ENCODE measurements at places on chromosomes 5 and 9.
A peak's percentile ranks its signal among the peaks of the same experiment; 100 is the strongest.

- no peak for DNase-seq
Measured at GRCh38 chr9:123741214-123741613, 188.7 kb downstream of the DENND1A start.

GRCh38 chr5:83374547-83374946 lies 97.0 kb upstream of the VCAN start:
- DNase-seq = no peak

DNA sequence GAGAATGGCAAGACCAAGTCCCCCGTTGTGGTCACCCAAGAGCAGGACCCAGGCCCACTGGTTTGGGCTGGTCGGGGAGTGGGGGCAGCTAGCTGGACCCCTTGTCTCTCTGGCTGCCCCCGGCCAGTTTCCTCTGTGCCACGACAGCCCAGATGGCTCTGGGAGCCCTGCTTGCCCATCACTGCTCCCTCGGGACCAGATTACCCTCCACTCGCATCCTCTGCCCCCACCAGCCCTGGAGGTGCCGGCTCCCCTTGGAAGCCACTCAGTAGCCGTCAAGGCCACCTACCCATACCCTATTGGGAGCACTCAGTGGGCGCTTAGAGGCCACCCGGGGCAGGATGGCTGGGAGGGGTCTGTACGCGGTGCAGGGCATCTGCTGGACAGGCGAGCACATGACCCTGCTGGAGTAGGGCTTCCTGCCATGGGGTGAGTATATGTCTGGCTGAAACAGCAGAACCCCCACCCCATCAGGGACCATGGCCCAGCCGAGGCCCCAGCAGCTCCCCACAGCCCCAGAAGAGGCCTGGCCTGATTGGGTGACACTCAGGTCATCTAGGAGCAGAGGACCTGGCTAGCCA lies 70.0 kb downstream of the ZNF354C start:
- no peak for DNase-seq

DNA sequence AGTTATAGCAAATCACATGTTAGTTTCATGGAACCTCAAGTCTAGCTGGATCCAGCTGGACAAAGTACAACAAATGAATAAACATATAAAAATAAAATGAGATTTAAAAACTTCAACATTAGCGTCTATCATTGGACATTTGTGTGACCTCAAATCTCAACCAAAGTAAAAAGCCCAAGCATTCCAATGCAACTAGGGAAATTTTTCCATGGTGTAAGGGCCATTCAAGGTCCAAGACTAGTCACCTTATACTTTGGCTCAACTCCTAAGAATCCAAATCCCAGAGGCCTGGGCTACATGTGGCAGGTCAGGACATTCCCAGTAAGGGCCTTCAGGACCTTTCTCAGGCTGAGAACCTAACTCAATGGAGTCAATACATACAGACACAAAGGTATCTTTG lies 137.4 kb upstream of the DMAC1 start:
- no peak for DNase-seq

GRCh38 chr5:960551-960950 lies 48.1 kb upstream of the NKD2 start:
- DNase-seq = no peak

DNA sequence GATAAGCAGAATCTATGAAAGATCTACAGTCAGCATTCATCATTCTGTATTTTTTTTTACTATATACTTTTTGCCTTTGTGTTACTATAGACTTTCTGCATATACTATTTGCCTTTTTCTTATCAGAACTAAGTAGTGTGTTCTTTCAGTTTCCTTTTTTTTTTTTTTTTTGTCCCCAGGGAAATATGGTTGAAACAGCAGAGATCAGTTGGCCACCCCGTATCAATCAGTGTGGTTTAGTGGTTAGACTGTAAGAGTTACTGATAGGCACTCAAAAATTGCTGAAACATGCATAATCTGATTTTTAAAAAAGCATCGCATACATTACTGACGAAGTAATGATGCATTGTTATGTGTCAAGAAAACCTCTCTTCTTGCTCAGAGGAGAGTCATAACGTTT lies 990.8 kb upstream of the EDIL3 start:
- no peak for DNase-seq

- peak; percentile 11 for DNase-seq
Measured at GRCh38 chr5:154972476-154973080, 31.7 kb downstream of the MRPL22 start.

DNA sequence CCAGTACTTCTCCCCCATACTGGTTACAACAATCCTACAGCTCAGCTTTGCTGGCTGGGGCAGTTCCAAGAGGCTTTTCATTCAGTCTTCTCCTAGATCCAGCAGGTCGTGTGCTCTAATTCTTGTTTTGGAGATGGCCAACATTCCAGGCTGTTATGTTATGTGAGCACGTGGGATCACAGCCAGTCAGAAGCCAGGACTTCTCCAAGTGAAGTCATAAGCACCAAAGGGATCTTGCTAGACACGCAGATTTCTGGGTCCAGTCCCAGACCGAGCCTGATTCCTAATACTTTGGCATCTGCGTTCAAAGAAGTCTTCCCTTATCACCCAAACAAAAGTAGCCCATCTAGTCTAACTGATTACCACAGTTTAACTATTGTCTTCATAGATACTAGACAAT lies 1.4 kb upstream of the LARP1 start:
- DNase-seq = peak; percentile 49

- DNase-seq = no peak
Measured at GRCh38 chr9:88835772-88836171, 155.5 kb upstream of the S1PR3 start.

DNA sequence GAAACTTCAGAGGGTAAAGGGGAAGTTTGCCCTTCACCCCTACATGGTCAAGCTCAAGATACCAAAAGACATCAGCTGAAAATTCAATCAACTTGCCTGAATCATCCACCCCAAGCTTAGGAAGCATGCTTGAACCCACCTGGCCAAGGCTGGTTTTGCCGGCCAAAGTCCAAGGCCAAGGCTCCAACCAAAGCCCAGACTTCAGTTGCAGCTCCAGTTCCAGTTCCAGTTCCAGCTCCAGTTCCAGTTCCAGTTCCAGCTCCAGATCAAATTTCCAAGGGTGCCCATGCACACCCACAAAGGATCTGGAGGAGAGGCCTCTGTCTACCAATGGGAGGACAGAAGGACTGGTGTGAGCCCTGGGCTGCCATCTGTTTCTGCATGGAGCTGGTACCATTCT lies 4.6 kb upstream of the SERINC5 start:
- no peak for DNase-seq

GRCh38 chr5:141909212-141909611 lies 14.5 kb upstream of the DELE1 start:
- no peak for DNase-seq

DNA sequence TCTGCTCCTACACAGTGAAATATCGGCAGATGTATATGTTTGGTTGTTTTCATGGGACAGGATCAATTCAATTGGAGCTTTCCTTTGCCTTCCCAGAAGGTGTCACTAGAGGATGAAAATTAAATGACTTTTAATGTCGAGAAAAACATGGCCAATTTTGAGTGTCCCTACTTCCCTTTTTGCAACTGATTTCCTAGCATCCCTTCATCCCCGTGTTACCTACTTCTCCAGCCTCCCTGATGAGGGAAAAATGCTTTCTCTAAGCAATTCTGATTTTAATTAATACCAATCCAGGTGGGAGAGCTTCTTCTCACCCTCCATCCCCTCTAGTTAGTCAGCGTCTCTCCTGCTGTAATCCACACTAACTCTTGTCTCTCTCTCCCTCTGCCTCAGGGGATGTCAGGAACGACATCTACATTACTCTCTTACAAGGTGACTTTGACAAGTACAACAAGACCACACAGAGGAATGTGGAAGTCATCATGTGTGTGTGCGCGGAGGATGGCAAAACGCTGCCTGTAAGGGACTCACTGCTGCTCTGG lies 64.9 kb downstream of the DOCK2 start:
- DNase-seq = no peak

DNA sequence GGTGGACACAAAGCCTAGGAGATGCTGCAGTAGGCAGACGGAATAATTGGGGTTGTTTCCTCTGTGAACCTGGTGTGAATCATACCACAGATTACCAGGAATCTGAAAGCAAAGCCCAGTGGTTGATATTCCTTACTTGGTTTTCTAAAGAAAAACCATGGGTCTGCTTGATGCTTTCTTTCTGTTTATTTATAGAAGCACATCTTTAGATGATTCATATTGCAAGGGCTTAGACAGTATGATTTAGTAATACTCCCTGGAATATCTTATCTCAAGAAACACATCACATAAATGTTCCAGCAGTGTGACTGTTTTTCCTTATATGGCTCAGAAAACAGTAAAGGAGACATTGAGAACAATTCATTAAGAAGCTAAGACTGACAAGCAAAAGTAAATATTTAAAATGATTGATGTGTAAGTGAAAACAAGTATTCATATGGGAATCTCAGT lies 623.3 kb downstream of the RAB3C start:
- no peak for DNase-seq

GRCh38 chr5:121668635-121669034 lies 183.0 kb upstream of the FTMT start:
- no peak for DNase-seq

DNA sequence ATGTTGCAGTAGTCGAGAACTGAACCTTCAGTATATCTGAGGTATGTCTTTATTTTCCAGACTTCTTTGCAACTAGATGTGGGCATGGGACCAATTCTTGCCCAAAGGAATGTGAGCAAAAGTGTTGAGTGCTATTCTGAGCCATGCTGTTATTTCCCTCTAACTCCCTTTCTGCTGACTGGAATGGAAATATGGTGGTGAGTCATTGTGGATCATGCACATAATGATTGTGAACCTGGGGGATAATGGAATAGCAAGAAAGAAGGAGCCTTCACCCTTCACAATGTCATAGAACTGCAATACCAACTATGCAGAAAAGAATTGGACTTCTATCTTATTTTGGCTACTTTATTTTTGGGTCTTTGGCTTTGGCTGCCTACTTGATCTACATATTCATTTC lies 10.3 kb upstream of the DOCK2 start:
- no peak for DNase-seq

DNA sequence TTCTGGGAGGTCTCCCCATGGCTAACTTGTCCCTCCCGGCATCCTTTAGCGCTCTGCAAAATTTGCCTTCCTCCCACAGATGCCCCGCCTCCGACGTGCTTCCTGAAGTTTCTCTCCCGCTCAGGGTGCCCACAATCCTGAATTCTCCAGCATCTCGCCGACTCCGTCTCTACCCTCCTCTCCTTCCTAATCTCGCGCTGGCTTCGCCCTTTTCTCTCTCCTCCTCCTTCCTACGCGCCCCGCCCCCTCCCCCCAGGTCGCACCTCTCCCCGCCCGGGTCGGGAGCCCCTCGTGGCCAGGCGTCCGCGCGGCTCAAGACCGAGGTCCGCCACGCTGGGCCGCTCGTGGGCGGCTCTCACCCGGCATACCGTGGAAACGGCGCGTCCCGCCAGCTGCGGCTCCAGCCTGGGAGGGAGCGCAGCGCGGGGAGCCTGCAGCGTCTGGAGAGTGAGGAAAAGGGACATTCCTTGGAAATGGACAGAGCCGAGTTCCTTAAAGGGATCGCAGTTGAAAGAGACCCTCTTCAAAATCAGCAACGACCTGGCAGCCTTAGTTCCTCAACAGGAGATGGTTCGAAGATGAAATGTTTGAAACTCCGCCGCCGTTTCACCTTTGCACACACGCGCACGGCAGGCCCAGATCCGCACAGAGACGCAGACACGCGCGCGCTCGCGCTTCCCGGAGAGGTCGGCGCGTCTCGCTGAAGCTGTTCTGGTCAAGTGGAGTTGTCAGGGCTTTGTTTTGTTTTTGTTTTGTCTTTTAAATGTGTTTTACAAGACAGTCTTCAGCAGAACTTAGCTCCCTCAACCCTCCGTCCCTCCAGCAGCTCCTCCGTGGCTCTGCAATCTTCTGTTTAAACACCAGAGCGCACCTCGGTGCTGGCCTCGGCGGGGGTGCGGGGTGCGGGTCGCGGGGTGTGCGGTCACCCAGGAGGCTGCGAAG lies 5.0 kb upstream of the IRX2 start:
- no peak for DNase-seq

DNA sequence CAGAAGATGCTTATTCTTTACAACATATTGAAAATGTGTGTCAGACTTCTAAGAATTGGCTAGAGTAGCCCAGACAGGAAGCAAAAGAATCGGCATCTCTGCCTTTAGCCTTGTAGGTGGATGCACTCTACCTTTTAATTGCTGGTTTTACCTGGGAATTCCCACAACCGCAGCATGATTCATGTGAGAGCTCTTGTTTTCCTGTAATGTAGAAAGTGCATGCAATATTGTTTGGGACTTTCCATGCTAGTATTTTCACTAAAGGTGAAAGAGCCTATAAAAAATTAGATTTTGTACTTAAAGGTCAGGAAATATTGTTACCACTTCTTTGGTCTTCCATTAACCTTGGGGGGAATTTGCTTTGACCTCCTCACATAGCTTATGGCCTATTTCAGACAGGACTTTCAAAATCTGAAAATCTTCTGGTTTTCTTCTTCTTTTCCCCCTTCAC lies 89.8 kb downstream of the NTRK2 start:
- peak; percentile 13 for DNase-seq

- no peak for DNase-seq
Measured at GRCh38 chr9:110129425-110129824, 78.5 kb downstream of the C9orf152 start.

GRCh38 chr5:69367697-69368279 lies 1.5 kb downstream of the AK6 start:
- DNase-seq = no peak

DNA sequence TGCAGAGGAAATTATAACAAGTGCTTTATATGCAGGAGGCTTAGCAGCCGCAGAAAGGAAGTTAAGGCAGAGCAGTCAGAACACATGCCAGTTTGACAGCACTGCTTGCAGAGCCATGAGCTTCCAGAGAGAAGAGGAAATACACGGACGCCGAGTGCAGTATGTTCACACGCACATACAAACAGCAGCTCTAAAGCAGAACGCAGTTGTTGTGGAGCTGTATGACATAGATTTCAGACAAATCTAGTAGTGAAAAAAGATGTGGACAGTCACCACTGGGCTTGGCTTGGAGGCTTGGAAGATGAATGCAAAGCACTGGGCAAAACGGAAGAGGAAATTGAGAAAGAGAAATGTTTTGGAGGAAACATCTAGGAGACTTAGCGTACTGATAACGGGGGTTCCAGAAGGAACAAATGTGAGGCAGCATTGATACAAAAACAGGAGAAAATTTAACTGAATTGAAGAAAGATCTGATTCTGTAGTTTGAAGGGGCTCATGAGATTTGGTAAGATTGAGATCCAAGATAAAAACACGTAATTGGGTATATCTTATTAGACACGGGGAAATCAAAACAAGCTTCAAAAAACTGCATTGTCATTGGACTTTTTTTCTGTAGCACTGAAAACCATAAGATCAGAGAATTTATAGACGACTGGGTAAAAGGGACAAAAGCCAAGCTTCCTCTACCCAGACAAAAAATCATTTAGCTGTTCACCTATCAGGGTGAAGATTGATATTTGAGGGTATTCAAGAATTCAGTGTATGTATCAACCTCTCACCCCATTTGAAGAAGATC lies 19.6 kb upstream of the ROPN1L start:
- DNase-seq = no peak

- DNase-seq = no peak
Measured at GRCh38 chr9:114592356-114592755, 4.8 kb downstream of the ATP6V1G1 start.

DNA sequence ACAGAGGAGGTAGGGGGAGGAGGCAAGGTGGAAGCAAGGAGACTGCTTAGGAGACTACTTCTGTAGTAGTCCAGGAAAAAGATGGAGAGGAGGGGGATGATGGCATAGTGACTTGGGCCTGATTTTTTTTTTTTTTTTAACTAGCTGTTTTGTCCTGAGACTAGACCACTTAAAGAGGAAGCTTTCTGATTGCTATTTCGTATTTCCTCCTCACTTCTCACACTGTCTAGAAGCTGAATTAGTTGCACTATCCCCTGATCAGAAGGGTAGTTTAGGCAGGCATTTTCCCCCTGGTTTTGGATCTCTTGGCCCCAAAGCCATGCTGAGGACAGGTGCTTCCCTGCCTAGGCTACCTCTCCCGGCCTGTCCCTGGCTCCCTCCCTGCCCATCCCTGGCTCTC lies 14.9 kb downstream of the LARP1 start:
- no peak for DNase-seq
